NCI-H1930 (cell line): ENCODE measurements at places on chromosomes 11 and 22.

- DNase-seq: no peak
Observed at GRCh38 chr22:22144858-22145257, 99.7 kb upstream of the VPREB1 start.

GRCh38 chr11:85680897-85681296, 5.1 kb downstream of the CCDC89 start:
- DNase-seq: no peak

DNA sequence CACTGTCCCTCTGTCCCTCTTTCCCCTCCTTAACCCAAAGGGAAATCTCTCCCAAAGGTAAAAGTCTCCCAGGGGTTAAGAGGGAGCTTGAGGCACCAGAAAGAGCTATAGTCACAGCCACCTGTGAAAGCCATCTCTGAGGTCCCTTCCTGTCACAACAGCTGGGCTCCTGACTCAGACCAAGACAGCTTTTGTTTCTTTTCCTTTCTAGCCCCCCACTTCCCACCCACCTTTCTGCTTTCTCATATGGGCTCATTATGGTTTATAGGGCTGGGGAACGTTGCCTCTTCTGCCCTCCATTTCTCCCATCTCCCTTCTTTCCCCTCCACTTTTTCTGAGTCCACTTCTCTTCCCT, 19.1 kb downstream of the MIF start:
- DNase-seq: no peak

DNA sequence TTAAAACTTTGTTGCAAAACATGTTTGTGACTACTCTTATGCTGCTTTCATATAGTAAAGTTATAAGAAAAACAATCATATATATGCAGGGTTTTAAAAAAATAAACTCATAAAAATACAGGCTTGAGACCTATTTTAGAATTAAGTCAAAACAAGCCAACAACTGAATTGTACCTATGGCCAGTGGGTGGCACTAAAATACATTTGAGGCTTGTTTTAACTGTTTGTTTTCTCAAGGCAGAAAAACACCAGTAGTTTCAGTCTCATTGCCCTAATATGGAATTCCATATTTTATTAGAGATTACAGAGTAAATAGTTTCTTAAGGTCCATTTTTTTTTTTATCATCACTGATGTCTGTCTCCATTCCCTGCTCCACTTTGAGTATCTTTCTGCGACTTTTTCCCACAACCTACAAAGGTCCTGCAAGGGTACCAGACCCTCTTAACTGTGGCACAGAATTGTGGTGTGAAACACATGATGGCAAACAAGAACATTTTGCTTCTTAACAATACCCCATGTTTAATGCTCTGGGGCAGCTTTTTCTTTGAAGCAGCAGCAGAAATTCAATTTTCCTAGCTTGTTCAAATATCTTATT, 8.5 kb upstream of the CCDC89 start:
- no peak for DNase-seq

GRCh38 chr11:106961518-106961917, 56.8 kb downstream of the GUCY1A2 start:
- no peak for DNase-seq

GRCh38 chr11:43649501-43649900, 31.0 kb upstream of the HSD17B12 start:
- DNase-seq: no peak

- no peak for DNase-seq
Observed at GRCh38 chr11:74936087-74936486, 12.8 kb downstream of the XRRA1 start.

DNA sequence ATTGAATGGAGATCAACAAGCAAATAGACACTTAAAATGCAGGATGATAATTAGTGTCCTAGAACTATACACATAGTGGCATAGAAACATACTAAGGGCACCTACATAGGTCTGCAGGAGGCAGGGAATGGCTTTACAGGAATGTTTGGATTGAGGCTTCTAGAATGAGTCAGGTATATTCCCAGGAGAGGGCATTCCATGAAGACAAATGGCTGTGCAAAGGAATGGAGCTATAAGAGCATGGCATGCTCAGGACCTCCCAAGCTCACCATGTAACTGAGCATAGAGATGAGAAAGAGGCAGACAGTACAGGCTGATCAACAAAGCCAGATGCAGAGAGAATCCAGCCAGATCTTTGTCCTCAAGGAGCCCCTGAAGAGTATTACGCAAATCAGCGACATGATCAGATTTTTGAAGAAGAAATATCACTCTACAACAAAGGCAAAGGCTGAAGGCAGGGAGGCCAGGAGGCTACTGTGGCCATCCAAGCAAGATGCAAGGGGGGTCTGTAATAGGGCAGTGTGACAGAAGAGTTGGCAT, 211.1 kb upstream of the MTNR1B start:
- DNase-seq: no peak

DNA sequence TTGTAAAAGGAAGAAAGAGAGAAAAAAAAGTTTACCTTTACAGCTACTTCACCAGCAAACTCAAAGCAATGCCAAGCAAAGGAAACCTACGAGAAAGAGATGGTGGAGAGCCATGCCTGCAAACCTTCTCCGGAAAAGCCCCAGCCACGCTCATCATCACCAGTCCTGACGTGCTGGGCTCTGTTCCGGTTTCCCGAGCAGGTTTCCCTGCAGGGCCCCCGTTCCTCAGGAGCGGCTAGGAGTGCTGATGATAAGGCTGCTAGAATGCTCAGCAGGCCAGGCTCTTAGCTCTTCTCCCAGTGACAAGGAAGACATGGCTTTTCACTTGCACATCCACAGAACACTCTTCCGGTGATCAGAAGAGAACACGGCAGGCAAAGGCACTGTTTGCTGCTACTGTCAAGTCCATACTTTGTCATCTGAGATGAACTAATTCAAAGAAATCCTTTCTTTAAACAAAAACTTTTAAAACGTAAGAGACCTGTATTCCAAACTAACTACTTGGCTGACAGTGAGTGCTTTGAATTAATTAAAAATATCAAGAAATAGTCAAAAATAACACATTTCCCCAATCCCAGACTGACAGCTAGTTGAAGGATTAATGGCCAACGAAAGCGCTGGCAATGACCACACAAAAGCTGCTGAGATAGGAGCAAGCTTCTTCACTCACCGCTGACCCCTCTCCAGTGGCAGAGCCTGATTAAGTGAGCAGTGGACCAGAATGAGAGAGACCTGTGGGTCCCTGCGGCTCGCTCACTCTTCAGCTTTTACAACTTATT, 35.8 kb downstream of the DUSP8 start:
- no peak for DNase-seq

DNA sequence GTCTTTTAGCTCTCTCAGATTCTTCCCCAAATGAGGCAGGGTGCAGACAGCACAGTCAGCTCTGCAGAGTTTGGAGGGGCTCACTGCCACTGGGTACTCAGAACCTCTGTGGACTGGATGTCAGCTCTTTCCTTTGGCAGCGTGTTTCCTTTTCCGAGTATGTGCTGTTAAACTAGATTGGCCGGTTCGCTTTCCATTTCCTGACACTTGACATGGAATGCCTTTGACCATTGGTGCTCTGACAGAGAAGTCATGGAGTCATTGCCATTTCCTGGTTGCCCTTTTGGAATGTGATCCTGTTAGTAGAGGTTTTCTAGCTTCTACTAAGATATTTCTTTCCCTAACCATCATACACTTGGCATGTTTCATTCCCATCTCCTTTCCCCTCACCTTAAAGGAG, 86.7 kb downstream of the SWAP70 start:
- no peak for DNase-seq

GRCh38 chr11:126765196-126765595, 235.4 kb downstream of the KIRREL3 start:
- DNase-seq: no peak

- no peak for DNase-seq
Observed at GRCh38 chr22:41799486-41800347, 762 bp upstream of the CCDC134 start.

DNA sequence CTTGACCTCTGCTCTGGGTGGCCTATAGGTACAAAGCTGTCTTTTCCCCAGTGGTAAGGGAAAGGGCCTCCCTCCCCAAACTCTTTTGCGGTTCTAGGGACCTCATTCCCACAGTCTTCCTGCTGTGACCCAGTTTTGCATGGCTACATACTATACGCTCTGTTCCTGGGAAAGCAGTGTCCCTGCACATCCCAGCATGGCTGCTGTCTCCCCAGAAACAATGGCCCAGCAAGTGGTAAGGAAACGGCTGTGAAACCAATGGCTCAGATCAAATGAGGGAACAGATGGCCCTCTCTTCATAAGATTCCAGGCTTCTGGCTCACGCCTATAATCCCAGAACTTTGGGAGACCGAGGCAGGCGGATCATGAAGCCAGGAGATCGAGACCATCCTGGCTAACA, 41.1 kb downstream of the RPL27A start:
- no peak for DNase-seq

- no peak for DNase-seq
Observed at GRCh38 chr22:39928536-39929520, 27.9 kb downstream of the GRAP2 start.

- no peak for DNase-seq
Observed at GRCh38 chr11:69311767-69312385, 17.9 kb downstream of the MYEOV start.

- no peak for DNase-seq
Observed at GRCh38 chr22:35170716-35171697, 86.3 kb upstream of the HMGXB4 start.

GRCh38 chr11:43440486-43440885, 81.8 kb downstream of the TTC17 start:
- DNase-seq: no peak

DNA sequence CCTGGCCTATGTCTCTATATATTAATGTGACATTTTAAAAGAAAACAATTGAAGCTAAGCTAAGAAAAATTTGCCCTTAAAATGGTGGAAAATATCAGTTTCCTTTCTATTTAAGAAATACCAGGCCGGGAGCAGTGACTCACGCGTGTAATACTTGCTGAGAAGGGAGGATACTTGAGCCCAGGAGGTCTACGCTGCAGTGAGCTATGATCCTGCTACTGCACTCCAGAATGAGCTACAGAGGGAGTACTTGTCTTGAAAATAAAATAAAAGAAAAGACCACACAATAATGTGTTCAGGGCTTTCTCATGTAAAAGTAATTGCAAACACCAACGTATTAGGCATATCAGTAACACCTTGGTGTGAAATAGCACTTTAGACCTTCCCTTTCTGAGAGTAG, 1.4 kb upstream of the PRSS23 start:
- DNase-seq: no peak

- DNase-seq: no peak
Observed at GRCh38 chr11:27354359-27354965, 8.6 kb downstream of the CCDC34 start.

DNA sequence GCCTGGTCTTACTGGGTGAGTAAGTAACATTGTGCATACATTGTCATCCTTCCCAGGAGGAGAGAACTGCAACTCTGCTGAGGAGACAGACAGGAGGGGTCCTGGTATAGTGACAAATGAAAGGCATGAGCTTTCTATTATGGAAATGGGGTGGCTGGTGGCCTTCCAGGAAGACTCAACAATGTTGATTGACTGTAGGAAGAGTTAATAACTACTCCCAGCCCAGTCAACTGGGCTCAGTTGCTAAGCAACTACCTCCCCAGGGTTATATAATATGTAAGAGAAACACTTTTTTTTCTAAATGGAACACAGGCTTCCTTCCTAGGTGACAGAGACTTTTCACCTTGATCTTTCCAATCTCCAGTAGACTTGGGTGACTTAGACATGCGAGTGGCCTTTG, 28.2 kb downstream of the SEZ6L start:
- DNase-seq: no peak

GRCh38 chr22:25623310-25623734, 58.8 kb downstream of the GRK3 start:
- DNase-seq: no peak

- no peak for DNase-seq
Observed at GRCh38 chr11:77062924-77063323, 3.8 kb upstream of the CAPN5 start.

DNA sequence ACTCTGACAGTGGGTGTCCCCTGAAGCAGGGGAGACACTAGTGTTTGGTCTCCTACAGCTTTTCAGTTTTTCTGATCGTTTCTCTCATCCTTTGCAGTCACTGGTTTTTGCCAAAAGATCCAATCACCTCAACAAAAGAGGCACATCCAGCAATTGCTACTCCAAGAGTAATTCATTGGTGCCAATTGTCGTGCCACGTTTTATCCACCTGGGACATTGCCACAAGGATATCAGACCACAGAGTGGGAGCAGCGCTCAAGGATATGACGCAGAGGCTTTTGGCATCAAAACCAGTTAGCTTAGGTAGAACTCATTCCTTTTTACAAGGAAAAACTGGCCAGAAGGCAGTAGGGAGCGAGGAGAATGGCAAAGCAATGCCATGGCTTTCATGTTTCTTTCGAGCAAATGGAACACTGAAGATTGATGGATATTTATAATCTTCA, 40.9 kb upstream of the BLID start:
- DNase-seq: no peak

DNA sequence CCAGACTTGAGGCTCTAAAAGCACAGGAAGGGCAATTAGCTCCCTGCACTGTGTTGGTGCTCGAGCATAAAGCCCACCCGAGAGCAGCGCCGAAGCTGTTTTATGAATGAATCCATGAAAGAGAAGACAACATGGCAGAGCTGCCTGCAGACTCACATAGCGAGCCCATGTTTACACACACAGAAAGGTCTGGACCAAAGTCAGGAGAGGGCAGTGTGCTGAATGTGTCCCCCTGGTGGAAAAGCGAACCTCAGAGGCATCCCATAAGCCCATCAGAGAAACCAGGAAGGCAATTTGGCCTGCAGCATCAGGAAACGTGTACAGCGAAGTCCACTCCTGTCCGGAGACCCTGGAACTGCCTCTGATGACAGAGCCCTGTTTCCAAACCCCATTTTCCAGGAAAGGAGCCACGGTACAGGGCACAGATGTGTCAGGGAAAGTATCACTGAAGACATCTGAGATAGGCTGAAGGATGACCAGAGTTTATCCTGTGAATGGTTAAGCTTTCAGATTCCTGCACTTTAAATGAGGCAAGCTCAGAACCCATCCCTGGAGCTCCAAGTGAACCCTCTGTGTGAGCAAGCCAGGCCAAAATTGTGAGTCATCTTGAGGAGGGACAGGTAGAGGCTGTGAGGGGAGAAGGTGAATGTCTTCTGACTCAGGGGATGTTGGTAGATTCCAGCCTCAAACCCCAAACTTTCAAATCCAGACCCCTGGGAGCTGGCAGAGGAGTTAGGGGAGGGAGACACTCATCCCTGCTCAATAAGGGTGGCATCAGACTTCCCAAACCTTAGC, 36.9 kb downstream of the CHRDL2 start:
- no peak for DNase-seq

GRCh38 chr22:36768616-36769015, 7.3 kb downstream of the IFT27 start:
- DNase-seq: no peak

- no peak for DNase-seq
Observed at GRCh38 chr11:26493616-26494015, 78.4 kb downstream of the MUC15 start.

DNA sequence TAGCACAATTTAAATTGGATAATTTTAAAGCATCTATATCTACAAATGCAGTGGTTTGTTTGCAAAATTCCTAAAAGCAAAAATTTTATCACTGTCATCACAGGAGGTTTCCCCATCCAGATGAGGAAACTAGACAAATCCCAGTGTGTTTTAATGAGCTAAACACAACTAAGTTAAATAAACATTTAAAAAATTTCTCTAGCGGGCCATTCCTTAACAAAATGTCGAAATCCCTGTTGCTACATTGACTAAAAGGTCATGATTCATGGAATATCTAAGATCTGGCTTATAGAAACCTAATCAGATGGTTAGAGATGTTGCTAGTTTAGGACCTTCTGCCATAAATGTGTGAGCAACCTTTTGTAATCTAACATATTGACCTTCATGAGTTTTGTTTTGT, 107.3 kb upstream of the BDNF start:
- DNase-seq: no peak

- DNase-seq: peak; percentile 3
Observed at GRCh38 chr11:130979386-130979972, 63.2 kb upstream of the SNX19 start.

- DNase-seq: no peak
Observed at GRCh38 chr11:120208001-120208441, 2.8 kb upstream of the OAF start.
